NCI-H1092 treated with DMSO at 0.1 percent for 48 hours (cell line): ENCODE measurements at places on chromosomes 11 and 22.

GRCh38 chr11:84381666-84382065 is 1095.5 kb upstream of the CCDC90B start:
- DNase-seq = no peak

- DNase-seq = peak; percentile 87
These were observed at the start of gene SMTN for GRCh38 chr22:31080848-31081649. SMTN (plus strand) TSS chr22:31081318; CDS start chr22:31083259, 1,941 bp downstream.

DNA sequence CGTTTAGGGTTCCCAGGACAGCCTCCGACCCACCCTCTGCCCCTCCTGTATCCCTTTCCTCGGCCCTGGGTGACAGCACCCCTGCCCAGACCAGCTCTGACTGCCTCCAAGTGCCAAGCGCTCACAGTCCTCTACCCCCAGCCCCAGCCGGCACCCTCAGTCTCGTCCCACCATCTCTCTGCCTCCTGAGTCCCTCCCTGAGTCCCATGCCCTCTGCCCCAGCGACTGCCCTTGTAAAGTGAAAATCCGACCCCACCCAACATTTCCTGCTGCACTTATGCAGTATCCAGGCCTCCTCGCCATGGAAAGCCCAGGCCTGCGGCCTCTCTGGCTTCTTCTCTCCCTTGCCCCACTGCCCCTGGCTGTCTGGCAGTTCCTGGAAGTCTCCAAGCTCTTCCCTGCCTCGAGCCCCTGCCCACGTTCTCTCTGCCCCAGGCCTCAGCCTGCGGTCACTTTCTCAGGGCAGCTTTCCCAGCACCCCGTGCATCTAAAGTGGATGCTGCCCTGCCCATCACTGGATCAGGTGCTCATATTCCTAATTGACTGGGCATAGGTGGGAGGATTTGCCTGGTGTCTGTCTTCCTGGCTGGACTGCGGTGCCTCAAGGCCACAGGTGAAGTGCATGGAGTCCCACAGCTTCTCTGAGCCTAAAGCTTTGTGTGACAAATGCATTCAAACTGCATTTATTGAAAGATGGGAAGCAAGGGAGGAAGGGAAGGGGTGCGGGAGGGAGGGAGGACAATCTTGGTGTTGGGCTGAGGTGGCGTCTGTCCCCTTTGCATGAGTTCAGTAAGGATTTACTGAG is 17.7 kb upstream of the IL2RB start:
- DNase-seq = no peak

DNA sequence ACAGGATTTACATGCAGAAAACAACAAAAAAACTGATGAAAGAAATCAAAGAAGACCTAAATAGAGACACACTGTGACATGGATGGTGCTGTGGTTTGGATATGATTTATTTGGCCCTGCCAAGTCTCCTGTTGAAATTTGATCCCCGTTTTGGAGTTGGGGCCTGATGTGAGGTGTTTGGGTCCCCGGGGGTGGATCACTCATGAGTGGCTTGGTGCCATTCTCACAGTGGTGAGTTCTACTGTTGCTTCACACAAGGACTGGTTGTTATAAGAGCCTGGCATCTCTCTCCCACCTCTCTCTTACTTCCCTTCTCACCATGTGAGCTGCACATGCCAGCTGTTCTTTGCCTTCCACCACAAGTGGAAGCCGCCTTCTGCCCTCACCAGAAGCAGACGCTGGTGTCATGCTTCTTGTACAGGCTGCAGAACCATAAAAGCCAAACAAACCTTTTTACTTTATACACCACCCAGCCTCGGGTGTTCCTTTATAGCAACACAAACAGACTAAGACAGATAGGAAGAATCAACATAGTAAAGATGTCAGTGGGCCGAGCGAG is 7.8 kb upstream of the RTL6 start:
- DNase-seq = no peak

- no peak for DNase-seq
These were observed 647.3 kb downstream of the TBC1D22A start for GRCh38 chr22:47409539-47410275.

DNA sequence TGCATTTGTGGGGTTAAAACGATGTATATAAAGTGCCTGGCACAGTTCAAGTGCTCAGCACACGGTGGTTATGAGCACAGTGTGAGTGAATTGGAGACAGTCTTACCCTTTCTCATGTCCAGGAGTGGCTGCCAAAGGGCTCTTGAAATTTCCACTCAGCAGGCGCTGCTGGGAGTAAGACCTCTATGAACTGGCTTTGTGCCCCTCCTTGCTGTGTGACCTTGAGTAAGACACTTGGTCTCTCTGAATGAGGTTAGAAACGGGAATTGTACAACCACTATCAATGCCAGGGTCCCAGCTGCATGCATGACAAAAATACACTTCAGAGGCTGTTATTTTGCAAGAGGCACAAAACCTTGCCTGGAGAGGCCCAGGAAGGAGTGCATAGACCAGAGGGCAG is 86.6 kb downstream of the TSPAN18 start:
- DNase-seq = peak; percentile 28

- DNase-seq = no peak
These were observed 67.4 kb downstream of the TP53I11 start for GRCh38 chr11:44883277-44883676.

GRCh38 chr11:44729063-44729462 is 2.3 kb downstream of the TSPAN18 start:
- DNase-seq = no peak

DNA sequence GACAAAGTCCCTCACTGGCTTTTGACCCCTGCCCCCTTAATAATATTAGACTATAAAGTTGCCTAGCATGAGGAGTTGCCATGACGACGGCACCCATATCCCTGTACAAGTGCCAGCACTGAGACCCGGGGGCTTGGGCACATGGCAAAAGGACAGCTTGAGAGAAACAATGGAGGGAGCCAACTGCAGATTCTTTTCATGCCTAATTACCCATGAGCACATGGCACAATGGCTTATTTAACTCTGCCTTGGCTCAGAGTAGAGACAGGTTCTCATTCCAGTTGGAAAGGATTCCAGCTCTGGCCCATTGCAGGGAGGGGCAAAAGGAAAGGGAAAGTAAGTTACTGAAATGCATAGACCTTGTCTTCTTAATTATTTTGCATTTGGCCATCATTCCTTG is 261.2 kb upstream of the UBASH3B start:
- DNase-seq = peak; percentile 59

- DNase-seq = no peak
These were observed 630.4 kb upstream of the CCDC179 start for GRCh38 chr11:23490557-23491235.

- DNase-seq = no peak
These were observed 29.4 kb upstream of the BRSK2 start for GRCh38 chr11:1360181-1360834.

DNA sequence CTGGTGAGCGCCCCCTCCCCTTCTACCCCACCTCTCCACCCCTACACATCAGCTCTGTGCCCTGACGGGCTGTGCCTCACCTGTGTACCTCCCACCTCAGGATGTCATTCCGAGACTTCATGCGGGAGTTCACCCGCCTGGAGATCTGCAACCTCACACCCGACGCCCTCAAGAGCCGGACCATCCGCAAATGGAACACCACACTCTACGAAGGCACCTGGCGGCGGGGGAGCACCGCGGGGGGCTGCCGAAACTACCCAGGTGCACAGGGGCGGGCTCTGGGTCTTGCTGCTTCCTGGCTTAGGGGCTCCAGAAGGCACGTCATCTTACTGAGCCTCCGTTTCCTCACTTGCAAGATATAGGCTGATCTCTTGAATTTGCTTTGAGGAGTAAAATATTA is 6.8 kb downstream of the CAPN1 start:
- DNase-seq = no peak

DNA sequence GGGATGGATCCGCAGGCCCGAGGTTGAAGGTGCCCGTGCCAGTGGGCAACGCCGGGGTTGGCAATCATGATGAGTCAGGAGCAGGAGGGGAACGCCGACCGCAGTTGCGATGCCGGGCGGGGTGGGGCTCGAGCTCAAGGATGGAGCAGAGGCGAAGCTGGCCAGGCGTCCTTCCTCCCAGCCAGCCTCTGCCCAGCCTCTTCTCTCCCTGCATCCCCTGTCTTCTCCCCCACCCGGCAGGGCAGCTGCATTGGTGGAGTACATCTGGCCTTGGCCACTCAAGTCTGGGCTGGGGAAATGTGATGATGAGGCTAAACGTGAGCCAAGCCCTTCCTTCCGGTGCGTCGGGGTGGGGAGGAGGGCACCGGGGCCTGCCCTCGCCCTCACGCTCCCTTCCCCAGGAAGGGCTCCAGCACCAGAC is 3.9 kb downstream of the IFITM10 start:
- no peak for DNase-seq

DNA sequence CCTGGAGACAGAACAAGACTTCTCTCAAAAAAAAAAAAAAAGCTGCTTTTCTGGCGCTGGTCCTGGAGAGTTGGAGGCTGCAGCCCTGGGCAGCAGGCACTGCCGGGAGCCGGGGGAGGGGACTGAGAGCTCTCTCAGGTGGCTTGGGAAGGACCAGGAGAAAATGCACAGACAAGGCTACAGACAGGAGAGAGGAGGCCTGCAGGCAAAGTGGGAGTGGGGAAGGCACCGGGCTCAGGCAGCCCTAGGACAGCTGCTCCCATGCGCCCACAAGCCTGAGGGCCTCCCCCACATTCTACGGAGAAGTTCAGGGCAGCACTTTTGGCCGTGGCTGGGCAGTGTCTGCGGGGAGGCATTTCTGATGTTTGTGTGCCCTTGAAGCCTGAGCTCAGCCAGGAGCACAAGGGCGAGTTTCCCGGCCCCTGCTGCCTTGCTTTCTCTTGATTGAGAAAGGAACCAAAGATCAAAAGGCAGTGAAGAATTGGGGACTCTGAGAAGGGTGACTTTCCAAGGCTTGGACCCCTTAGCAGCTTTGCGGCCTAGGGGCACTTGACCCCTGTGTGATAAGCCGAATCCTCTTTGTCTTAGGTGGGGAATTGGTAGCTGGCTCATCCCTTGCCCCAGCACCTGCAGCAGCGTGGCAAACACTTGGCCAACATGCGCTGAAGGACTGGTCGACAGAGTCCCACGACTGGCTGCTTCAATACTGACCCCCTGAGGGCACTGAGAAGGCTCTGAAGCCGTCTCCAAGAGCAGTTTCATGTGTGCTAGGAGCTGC is 35.3 kb downstream of the PPM1F start:
- DNase-seq = no peak

GRCh38 chr11:80414181-80415165 is 973.6 kb upstream of the TENM4 start:
- no peak for DNase-seq
